H9 (cell line): ENCODE measurements at places on chromosomes 2 and 18.
A peak's percentile ranks its signal among the peaks of the same experiment; 100 is the strongest.

DNA sequence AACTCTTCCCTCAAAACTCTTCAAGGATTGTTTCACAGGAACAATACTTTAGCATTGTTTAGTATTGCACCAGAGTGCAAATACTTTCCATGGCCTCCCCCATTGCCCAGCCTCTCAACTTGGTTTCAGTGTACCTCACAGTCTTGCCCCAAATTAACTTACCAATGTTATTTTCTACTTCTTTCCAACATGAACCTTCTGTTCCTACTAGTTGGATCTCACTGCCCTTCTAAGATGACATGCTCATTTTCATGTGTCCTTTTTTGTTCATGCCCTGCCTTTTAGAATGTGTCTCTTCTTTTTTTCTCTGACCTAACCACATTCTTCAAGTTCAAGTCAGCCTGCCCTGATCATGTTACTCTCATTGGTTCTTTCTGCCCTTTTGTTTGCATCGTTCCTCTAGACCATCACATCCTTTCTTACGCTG lies 4.1 kb downstream of the SPATS2L start:
- H3K4me1 ChIP-seq, result peaks cover 44% of the 10 kb centered on the region; the same call in 1 of the 2 replicates
- DNase-seq, result no peak
- H3K4me3 ChIP-seq, result no peak overlapping the region
- no peaks in the 10 kb centered on the region for H3K27me3 ChIP-seq
- peaks cover 3% of the 10 kb centered on the region; the same call in 2 of the 3 replicates for H3K36me3 ChIP-seq
- H3K27ac ChIP-seq, result no peak overlapping the region

- H3K4me3 ChIP-seq, result no peak overlapping the region
- H3K4me1 ChIP-seq, result no peaks in the 10 kb centered on the region
- no peak for DNase-seq
- H3K36me3 ChIP-seq, result peaks cover 2% of the 10 kb centered on the region; the same call in 1 of the 2 replicates
Measured at GRCh38 chr2:33131111-33131510, 184.4 kb downstream of the LTBP1 start.

GRCh38 chr2:122486705-122487415 lies 731.4 kb downstream of the TSN start:
- no peaks in the 10 kb centered on the region for H3K27me3 ChIP-seq
- H3K27ac ChIP-seq, result no peak overlapping the region
- H3K4me3 ChIP-seq, result no peak overlapping the region
- DNase-seq, result no peak
- H3K4me1 ChIP-seq, result peaks cover 2% of the 10 kb centered on the region; the same call in 1 of the 2 replicates
- no peaks in the 10 kb centered on the region; the same call in 1 of the 2 replicates for H3K36me3 ChIP-seq

GRCh38 chr2:70084973-70085710 lies 2.1 kb upstream of the PCBP1 start:
- H3K36me3 ChIP-seq, result peaks cover 54% of the 10 kb centered on the region
- peak overlapping the region; percentile 91 for H3K4me3 ChIP-seq
- peak overlapping the region; percentile 100 for H3K27ac ChIP-seq
- peak; percentile 96 for DNase-seq
- no peaks in the 10 kb centered on the region for H3K27me3 ChIP-seq
- peaks cover 3% of the 10 kb centered on the region for H3K4me1 ChIP-seq

- H3K36me3 ChIP-seq, result peaks cover 6% of the 10 kb centered on the region; the same call in 1 of the 2 replicates
- H3K27me3 ChIP-seq, result no peaks in the 10 kb centered on the region
- H3K4me1 ChIP-seq, result peaks cover 4% of the 10 kb centered on the region
- DNase-seq, result no peak
- no peak overlapping the region for H3K27ac ChIP-seq
- H3K4me3 ChIP-seq, result no peak overlapping the region
Measured at GRCh38 chr2:46982351-46983064, 66.9 kb upstream of the MCFD2 start.
